Spinal cord (tissue), 10 donors: ENCODE measurements at places on chromosomes 5 and 9. TPM values are rescaled to one million over a fixed set of nuclear protein-coding genes. Genes with fewer than 3 reads are reported as not detected.

GRCh38 chr9:13948037-13948436 lies 365.9 kb downstream of the NFIB start:
- DNase-seq: no peak

DNA sequence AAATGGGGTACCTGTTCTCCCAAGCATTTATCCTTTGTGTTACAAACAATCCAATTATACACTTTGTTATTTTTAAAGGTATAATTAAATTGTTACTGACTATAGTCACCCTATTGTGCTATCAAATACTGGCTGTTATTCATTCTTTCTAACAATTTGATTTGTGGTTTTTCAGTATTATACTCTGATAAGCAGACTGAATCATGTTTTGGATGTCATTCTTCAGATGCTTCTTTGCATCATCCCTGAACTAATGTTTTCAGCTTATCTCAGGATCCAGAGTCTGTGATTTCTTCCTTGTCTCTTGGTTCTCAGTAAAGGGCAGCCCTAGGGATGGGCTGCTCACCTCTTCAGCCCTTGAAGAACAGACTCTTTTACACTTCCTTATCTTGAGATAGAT lies 177.8 kb upstream of the SGCD start:
- DNase-seq: no peak

- no peak for DNase-seq
Measured at GRCh38 chr5:151463137-151464029, 16.0 kb downstream of the SLC36A1 start.

DNA sequence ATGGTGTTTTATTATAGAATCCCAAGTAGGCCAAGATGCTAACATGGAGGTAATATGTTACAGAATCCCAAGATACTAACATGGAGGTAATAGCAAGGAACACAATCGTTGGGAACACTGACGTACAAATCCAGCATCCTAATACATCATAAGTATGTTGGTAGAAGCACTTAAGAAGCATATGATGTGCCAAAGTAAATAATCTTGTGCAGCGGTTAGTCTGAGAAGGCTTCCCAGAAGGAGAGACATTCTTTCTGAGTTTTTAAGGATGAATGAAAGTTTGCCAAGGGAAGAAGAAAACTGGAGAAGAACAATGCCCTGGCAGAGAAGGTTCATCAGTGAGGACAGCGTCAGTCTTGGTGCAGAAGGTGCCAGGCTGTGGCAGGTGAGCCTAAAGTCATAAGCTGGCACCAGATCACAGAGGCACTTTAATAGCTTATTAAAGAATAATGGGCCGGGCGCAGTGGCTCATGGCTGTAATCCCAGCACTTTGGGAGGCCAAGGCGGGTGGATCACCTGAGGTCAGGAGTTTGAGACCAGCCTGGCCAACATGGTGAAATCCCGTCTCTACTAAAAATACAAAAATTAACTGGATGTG lies 294.5 kb upstream of the PIK3R1 start:
- DNase-seq: no peak

GRCh38 chr5:9423571-9423970 lies 122.3 kb downstream of the SEMA5A start:
- DNase-seq: no peak

The PCDHGB7 gene
- total RNA-seq: 14.3 TPM

DNA sequence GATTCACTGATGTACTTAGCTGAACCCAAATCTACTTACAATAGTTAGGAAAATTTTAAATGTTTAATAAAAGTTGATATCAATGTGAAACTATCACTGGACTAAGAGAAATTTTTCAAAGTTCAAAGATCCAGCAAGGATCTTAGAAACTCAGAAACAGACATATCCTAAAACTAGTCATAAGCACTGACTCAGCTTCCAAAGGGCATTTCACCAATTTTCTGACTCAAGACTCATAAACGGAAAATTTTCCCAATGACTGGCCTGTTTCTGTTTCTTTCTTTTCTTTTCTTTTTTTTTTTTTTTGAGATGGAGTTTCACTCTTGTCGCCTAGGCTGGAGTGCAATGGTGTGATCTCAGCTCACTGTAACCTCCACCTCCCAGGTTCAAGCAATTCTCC lies 66.6 kb downstream of the CDC14B start:
- no peak for DNase-seq

- DNase-seq: no peak
Measured at GRCh38 chr9:99954819-99955218, 48.4 kb downstream of the STX17 start.
